ENCODE measurements at places on chromosomes 5 and 9.

GRCh38 chr5:136638084-136638483 is 272.7 kb upstream of the TRPC7 start:
- DNase-seq, result peak; percentile 4

DNA sequence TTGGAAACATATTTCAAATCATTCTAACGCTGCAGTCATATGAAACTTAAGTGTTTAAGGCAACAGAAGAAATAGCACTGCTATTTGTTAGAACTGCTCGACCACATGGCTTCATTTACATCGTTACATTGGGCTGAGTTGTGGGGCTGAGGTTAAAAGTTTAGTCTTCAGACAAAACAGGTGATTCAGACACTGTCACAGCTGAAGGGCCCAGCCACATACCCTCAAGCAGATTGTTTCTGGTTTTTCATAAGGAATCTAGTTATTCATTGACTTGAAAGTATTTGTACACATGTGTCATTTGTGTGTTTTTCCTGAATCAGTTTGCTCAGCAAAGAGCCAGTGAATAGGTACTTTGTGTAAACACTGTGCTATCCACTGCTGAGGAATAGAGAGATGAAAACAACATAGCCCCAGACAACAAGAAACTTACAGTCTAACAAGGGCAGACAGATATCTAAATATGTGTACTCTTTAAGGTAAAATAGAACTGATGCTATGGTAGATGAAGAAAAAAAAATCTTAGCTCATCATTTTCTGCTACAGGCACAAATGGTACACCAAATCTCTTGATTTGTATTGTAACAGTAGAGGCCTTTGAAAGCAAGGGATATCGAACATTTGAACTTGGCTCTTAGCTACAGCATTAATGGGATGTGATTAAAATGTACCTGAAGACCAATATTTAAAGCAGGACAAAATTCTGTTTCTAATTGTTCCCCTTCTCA is 357.6 kb upstream of the RPS23 start:
- peak; percentile 98 for DNase-seq

- DNase-seq, result no peak
These were observed 38.8 kb downstream of the SFXN1 start for GRCh38 chr5:175516933-175517823.

- peak; percentile 54 for DNase-seq
These were observed 760 bp upstream of the MAN1B1 start for GRCh38 chr9:137085920-137086530.

DNA sequence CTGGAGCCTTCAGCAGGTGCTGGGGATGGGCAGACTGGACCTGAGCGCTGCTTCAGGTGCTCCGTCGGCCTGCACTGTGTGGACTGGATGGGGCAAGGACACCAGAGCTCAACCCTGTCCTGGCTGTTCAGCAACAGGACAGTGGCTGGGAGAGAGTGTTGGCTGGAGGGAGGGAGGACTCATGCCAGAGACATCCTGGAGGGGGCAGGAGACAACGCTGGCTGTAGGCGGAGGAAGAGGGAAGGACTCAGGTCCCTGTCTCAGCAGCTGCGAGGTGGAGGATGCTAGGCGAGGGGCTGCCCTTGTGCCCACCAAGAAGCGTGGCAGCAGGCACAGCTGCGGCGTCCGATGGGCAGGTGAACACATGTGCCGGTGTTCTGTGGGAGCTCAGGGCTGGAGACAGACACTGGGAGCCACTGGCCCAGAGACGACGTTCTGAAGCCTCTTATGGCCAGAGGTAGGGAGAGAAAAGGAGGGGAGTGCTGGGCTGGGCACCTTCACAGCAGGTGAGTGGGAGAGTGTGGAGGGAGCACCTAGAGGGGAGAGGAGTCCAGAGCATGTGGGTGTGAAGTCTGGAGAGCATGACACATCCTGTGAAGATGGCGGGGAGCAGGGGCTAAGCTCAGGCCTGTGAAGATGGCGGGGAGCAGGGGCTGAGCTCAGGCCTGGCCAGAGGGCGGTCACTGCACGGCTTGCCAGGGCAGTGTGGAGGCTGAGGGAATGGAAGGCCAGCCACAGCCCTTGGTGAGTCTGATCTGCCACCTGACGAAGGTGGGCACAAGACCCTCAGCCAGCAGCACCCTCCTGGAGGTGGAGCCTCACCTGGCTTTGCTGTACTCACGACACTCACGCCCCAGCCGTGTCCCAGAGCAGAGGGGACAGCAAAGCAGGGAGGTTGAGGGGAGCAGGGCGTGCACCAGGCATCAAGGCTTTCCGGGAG is 79.1 kb upstream of the FCN1 start:
- DNase-seq, result no peak

- peak; percentile 17 for DNase-seq
These were observed 1.1 kb downstream of the CNOT6 start for GRCh38 chr5:180495292-180495691.

- DNase-seq, result no peak
These were observed 946.3 kb downstream of the DTWD2 start for GRCh38 chr5:118042076-118042475.

Measured in kidney tubule cell (primary cell).